ENCODE measurements at places on chromosomes 2 and 18.

DNA sequence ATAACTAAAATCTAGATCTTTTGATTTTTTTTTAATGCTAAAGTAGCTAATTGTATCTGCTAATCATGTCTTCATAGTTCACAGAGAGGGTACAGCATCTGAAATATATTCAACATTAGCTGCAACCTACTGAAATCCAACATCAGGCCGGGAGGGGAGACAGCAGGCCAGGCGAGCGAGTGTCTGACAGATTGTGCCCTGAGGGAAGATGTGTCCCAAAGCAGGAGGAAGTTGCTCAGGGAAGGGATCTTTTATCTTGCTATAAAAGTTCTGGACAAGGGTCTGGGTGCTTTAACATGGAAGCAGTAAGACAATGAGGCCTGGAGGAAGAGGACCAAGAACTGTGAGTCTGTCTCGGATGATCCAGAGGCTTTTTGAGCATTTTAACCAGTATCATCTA is 274.1 kb downstream of the AFF3 start:
- DNase-seq, result no peak

DNA sequence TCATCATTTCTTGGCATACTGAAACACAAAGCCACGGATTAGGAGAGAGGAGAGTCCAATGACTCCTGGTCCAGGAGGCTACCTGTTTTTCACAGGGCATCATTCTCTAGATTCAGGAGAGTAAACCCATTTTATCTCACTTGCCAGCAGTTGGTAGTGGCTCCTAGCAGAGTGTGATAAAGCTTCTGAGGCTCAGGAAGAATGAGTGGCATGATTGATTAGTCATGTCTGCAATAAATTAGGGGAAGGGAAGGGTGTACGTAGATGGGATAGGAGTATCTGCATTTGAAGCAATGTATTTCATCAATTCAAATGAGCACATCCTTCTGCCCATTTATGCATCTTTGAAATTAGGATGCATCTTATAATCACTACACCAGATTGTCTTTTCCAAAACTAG is 31.1 kb upstream of the PNO1 start:
- no peak for DNase-seq

DNA sequence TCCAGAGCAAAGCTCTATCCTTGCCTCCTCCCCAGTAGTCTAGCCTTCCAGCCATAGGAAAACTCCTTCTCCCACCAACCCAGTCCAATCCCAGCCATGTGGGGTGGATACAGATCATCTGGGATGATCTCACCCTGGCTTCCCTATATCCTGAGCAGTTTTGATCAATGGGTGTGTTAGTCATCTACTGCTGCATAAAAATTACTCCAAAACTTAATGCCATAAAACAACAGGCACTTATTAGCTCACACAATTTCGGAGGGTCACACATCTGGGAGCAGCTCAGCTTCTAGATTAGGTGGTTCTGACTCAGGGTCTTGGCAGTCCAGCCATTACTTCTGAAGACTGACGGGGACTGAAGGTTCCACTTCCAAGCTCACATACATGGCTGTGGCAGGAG is 190.4 kb downstream of the SPP2 start:
- no peak for DNase-seq

- DNase-seq, result no peak
Observed at GRCh38 chr2:62410015-62410453, 96.0 kb downstream of the TMEM17 start.

DNA sequence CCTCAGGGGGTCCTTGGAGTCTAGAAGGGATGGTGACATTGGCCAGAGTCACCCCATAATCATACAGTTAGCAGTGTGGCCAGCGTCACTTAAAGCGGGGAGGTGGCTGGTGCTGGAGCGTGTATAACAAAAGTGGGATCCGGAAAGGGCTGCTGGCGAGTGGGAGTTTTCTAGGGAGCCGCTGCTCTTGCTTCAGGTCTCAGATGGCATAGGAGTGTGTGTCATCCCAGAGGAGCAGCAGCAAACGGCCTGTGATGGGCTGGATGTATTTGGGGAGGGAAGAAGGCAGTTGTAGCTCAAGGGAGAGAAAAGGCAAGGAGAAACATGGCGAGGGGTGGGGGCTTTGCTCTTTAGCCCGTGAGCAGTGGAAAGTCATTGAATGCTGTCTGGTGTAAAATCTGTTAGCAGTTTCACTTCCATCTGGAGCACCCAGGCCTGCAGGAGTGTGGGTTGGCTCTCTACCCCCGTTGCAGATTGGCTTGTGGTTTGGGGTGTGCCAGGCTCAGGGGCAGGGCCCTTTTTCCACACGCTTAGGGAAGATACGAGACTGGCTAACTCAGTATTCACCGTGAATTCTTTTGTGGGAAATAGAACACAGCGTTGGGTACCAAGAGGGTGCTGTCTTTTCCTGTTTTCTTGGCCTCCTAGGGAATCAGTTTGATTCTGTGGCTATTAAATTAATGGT is 120.5 kb downstream of the AGAP1 start:
- no peak for DNase-seq

DNA sequence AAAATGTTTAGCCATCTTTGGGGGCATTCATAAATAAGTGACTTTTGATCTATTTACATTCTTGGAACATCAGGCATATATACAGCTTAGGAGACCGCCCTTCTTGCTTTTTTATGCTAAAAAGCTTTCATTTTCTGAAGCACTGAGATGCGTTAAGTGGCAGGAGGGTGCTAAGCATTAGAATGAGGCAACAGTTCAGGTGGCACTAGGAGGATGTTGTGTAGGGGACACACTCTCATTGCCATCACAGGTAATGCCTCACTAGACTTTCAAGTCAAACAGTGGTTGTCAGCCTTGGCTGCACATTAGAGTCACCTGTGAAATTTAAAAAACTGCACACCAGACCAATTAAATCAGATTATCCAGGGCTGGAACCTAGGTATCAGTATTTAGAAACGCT is 39.1 kb downstream of the EHBP1 start:
- no peak for DNase-seq

GRCh38 chr18:79815657-79816056 is 17.9 kb downstream of the KCNG2 start:
- DNase-seq, result no peak

- DNase-seq, result no peak
Observed at GRCh38 chr2:36478332-36478738, 119.6 kb downstream of the FEZ2 start.

GRCh38 chr18:38961880-38962279 is 1396.3 kb upstream of the CELF4 start:
- DNase-seq, result no peak

DNA sequence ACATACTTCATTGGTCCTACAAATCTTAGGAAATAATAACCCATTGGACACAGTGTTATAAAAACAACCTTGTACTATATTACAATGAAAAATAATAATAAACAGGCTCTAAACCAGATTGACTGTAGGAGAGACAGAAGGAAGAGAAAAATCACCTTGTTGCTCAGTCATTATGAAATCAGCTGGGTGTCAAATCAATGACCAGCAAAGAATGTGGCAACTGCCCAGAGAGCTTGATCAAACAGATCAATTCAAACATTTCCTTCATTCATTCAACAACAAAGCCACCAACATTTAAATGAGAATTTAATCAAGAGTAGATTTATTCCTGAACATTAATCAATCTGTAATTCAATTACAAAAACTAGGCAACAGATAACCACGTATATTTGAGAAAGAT is 671.9 kb upstream of the CHAC2 start:
- DNase-seq, result no peak

DNA sequence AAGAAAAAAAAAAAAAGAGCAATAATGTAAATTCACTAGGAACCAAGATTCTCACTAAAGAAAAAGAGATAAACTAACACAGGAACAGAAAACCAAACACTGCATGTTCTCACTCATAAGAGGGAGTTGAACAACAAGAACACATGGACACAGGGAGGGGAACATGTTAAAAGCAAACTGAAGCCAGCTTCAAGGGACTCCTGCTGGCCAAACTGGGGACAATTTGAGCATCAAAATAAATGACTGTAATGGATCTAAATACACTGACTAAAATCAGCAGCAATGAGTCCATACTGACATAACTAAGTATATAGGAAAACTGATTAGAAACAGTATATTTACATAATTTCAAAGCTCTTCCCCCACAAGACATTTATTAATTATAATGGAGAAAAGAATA is 73.0 kb downstream of the FARSB start:
- DNase-seq, result no peak

DNA sequence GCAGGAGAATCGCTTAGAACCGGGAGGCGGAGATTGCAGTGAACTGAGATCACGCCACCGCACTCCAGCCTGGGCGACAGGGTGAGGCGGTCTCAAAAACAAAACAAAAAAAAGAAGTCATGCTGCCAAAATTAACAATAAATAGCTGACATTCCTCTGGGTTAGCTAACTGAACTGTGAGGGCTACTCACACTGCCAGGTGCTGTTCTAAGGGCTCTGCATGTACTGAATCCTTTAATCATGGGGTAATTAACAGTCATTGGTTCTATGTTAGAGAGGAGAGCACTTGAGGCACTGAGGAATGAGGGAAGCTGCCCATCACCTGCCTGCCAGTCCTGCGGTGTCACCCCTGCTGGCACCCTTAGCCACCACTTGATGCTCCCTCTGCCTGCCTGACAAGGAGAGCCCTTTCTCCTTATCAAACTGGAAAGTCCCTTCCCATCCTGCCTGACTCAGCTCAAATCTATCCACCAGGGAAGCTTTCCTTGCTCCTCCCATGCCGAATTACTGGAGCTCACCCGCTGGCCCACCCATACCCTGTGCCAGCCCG is 73.0 kb upstream of the RIOK3 start:
- no peak for DNase-seq

DNA sequence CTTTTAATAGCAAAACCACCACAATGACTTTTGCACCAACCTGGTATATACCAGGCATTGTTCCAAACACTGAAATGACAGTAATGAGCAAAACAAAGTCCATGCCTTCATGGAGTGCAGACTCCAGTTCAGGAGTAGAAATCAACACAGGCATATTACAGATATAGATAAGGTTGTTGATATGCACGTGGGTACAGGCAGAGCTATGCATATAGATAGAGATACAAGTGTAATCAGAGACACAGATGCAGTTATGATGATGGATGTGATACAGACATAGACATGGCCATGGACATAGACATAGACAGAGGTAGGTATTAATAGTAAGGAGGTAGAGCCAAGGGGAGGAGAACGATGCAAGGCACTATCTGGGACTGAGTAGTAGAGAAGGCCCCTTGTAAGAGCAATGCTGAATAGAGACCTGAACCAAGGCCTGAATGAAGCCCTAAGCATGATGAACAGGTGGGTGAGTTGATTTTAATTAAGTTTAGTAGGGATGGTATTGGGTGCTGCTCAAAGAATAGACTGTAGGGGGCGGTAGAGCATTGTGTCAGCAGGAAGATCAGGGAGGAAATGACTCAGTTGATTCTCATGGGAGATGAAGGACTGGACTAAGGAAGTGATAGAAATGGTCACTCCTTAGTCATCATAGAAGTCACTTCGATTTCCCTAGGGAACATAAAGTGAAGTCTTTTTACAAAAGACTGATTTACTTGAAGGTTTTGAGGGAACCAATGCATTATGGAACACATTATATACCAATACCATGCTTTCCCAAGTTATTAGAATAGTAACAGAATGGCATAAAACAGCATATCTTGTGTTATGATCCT is 39.4 kb downstream of the CMPK2 start:
- DNase-seq, result peak; percentile 64

DNA sequence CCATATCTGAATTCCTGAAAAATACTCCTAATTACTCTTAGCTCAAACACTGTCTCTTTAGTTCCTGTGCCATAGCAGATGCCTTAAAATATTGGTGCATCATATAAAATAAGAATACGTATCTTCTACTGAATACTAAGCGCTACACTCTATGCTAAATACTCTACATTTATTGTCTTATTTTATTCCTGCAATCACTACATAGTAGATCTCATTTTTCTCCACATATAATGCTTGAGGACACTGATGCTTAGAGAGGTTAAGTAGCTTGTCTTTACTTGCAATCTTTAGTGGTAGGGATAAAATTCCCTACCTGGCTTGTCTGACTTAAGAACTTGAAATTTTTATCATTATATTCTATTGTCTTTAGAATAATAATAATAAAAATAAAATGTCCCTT is 137.3 kb upstream of the SETBP1 start:
- no peak for DNase-seq

GRCh38 chr2:48467637-48468036 is 62.3 kb upstream of the STON1 start:
- DNase-seq, result no peak

DNA sequence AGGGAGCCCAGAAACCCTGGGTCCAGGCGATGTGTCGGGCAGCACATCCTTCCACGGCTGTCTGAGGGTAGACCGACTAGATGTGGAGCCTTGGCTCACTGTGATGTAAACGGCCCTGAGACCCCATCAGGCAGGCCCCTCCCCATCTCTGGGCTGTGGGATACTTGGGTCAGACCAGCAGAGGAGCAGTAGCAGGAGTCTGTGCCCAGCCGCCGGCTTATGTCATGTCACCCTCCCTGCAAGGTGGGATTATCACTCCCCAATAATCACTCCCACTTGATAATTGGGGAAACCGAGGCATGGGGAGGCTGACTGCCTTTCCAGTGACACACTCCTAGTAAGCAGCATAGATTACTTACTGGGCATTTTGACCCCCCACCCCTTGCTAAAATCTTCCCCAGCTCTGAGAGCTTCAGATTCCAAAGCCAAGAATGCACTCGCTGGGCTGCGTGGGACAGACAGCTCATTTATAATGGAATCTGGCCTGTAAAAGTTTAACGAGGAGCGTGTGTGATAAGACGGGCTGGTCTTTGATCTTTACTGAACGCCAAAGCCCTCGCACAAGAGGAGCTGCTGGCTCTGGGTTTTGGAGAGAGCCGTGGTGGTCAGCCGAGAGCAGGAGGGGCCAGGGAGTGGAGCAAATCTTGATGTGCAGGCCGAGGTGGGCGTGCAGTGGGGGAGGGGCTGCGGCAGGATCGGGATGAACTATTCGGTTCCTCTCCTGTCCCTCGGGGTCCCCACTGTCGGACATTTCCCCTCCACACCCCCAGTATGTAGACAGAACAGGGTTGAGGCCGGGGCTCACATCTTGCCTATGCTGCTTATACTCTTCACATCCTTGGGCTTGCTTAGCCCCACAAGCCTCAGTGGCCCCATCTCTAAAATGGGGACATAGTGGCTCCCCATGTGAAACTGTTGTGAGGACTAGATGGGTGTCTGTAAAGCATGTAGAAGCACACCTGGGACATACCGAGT is 200.0 kb downstream of the GLI2 start:
- no peak for DNase-seq

DNA sequence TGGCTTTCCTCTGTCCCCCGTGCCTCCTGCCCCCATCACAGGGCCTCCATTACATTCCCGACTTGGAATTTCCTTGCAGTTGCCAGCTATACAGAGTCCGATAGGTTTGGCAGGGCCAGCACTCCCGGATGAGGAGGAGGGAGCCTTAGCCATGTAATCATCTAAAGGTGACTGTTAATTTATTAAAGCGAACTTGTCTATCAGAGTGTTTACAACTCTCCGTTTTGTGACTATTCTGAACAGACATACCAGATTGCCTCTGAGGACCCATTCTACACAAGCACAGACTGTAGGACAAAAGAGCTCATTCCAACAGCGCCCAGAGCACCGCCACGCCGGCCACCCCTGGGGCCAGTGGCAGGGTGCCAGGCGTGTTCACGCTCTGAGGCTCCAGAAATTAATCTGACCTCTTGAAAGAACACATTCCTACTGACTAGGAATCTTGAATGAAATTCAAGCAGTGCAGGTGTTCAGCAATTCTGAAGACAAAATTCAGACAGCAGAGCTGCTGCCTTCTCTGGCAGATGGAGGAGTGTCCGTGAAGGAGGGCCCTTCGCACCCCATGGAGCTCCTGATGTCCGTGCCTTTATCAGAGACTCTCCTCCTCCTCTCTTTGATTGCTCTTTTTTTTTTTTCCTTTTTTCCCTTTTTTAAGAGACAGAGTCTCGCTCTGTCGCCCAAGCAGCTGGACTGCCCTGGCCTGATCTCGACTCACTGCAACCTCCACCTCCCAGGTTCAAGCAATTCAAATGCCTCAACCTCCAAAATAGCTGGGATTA is 58.1 kb upstream of the RALBP1 start:
- DNase-seq, result no peak
